ENCODE measurements at places on chromosomes 7 and 10. TPM values are rescaled to one million over a fixed set of nuclear protein-coding genes. Genes with fewer than 3 reads are reported as not detected.
A peak's percentile ranks its signal among the peaks of the same experiment; 100 is the strongest.

PDAP1 gene
- polyA plus RNA-seq = 153 TPM

GRCh38 chr10:124173298-124173900, 80.0 kb upstream of the CHST15 start:
- H3K36me3 ChIP-seq = no peaks in the 10 kb centered on the region
- H3K27me3 ChIP-seq = no peaks in the 10 kb centered on the region
- H3K27ac ChIP-seq = no peak overlapping the region
- DNase-seq = no peak

- DNase-seq = no peak
- H3K27me3 ChIP-seq = no peaks in the 10 kb centered on the region
- H3K4me3 ChIP-seq = no peak overlapping the region
- peak overlapping the region; percentile 37 for H3K27ac ChIP-seq
- peaks cover 85% of the 10 kb centered on the region for H3K4me1 ChIP-seq
These were observed 16.3 kb downstream of the SGMS1 start for GRCh38 chr10:50607356-50607925.

GRCh38 chr10:99927721-99928280, 81.9 kb downstream of the DNMBP start:
- peaks cover 67% of the 10 kb centered on the region for H3K4me1 ChIP-seq
- no peaks in the 10 kb centered on the region for H3K36me3 ChIP-seq
- peak overlapping the region; percentile 39 for H3K4me3 ChIP-seq
- no peaks in the 10 kb centered on the region for H3K27me3 ChIP-seq
- no peak for DNase-seq
- H3K27ac ChIP-seq = peak overlapping the region; percentile 89

GRCh38 chr7:8154272-8154671, 107.7 kb downstream of the ICA1 start:
- H3K27ac ChIP-seq = no peak overlapping the region
- no peaks in the 10 kb centered on the region for H3K4me1 ChIP-seq
- DNase-seq = no peak
- no peaks in the 10 kb centered on the region for H3K27me3 ChIP-seq

DNA sequence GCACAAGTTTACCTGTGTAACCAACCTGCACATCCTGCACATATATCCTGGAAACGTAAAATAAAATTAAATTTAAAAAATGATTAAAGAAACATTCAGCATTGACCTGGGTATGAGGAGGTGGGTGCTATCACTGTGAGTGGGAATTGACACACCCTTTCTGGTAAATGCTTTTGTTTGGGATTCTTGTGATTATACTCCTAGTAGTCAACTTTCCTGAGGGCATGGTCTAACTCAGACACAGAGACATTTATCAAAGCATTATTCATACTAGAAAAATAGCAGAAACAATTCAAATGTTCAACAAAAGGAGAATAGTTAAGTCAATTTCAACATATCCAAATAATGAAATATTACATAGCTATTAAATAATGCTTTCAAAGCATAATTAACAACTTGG, 44.2 kb downstream of the CNNM2 start:
- no peak for DNase-seq
- H3K27me3 ChIP-seq = no peaks in the 10 kb centered on the region
- no peak overlapping the region for H3K27ac ChIP-seq
- H3K36me3 ChIP-seq = no peaks in the 10 kb centered on the region

DNA sequence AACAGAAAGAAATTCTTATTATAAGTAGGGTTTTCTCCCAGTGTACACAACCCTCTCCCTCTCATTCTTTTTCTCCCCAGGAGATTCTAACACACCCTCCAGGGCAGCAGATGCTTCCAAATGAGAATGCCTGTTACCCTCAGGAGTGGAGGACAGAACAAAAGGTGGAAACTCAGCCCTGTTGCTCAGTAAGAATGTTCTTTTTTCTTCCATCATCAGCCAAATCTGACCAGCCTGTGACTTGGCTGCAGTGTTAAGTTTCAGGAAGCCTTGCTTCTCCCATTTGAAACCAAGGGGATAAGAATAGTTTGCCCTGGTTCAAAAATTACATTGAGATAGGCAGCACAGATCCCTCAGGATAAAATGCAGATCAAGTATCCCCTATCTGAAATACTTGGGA, 77.5 kb upstream of the EEPD1 start:
- H3K4me1 ChIP-seq = peaks cover 9% of the 10 kb centered on the region
- H3K27ac ChIP-seq = no peak overlapping the region
- no peak for DNase-seq
- H3K27me3 ChIP-seq = no peaks in the 10 kb centered on the region
- H3K4me3 ChIP-seq = no peak overlapping the region

GRCh38 chr10:15197276-15197675, 28.8 kb upstream of the NMT2 start:
- DNase-seq = no peak
- no peaks in the 10 kb centered on the region for H3K27me3 ChIP-seq
- no peak overlapping the region for H3K4me3 ChIP-seq

DNA sequence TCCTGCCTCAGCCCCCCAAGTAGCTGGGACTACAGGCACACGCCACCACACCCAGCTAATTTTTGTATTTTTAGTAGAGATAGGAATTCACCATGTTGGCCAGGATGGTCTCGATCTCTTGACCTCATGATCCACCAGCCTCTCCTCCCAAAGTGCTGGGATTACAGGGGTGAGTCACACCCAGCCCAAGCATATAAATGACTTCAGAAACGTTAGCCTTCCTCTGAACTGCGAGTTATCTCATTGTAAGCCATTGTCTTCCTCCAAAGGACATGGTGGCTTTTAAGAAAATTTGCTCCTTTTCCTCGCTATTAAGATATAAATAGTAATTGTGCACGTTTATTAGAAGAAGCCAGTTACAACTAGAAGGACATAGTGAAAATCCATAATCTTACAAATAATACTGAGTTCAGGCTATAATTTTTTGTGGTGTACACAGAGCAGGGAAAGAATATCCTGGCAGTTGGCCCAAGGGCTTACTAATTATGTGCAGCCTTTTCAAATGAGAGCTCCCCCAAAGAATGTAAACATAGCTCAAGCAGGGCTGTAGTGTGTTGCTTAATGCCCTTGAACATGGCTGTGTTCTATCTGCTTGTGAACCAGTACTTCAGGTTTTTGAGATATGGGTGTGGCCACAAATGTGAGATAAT, 495.8 kb downstream of the PARD3 start:
- no peaks in the 10 kb centered on the region for H3K27me3 ChIP-seq
- peaks cover 16% of the 10 kb centered on the region for H3K36me3 ChIP-seq
- DNase-seq = peak; percentile 94
- H3K4me3 ChIP-seq = no peak overlapping the region
- H3K27ac ChIP-seq = peak overlapping the region; percentile 68
